ENCODE measurements at places on chromosomes 5 and 9.

DNA sequence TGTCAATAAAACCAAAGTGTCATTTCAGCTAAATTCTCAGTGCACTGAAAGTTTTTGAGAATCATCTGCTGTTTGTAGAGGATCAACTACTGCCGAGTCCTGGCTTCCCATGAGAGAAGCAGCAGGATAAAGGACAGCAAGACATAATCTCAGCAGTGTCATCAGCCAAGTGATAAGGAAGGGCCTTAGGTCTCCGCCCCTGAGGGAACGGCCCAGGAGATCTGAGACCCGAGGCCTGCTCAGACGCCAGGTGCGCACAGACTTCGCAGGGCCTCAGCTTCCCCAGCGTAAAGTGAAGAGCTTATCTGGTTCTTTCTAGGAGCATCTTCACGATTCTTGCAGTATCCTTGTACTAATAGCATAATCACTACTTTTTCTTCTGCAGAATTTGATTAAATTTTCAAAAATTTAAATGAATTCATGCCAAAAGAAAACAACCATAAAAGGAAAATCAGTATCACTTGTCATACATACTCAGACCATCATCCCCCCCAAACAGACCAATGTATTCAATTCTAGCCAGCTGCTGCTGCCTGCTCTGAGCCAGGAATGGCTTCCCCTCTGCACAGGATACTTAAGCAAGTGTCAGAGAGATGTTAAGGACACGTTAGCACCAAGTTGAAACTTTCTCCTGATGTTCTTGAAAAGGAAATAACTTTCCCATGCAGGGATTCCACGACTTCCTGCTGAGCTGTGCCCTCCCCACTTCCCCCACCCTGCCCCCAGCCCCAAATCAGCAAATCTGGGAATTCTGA, 2.2 kb downstream of the GFPT2 start:
- DNase-seq, result peak; percentile 36

GRCh38 chr9:96651626-96652025, 3.5 kb downstream of the PRXL2C start:
- DNase-seq, result no peak

GRCh38 chr9:93918061-93918460, 37.1 kb downstream of the BARX1 start:
- no peak for DNase-seq

GRCh38 chr5:76718381-76718832, 2.5 kb downstream of the F2R start:
- no peak for DNase-seq

DNA sequence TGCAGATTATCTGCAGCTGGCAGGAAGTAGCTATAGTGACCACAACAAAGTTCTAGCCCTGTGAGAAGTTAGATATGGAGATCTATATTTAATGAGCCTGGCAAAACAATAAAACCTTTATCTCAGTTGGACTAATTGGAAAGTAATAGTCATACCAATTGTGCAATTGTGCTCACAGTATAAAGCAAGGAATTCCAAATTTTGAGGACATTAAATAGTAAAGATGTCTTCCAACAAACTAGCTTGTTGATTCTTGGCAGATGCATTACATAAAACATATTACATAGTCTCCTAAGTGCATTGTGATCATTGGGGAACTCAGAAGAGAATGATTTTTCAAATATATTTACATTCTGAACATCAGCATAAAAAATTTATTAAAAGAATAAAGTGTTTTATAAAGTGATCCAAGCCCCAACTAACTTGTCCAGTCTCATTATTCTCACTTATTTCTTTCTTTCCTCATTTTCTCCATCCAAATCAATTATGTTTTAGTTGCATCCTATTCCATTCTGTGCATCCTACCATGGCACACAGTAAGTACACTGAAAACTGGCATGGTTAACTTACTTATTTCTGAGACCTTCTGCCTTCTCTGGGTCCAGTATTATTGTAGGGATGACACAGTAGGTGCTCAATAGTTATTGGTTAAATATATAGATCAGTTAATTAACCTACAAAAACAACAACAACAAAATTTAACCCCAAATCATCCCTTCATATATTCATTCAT, 977.2 kb upstream of the NUDT12 start:
- no peak for DNase-seq

DNA sequence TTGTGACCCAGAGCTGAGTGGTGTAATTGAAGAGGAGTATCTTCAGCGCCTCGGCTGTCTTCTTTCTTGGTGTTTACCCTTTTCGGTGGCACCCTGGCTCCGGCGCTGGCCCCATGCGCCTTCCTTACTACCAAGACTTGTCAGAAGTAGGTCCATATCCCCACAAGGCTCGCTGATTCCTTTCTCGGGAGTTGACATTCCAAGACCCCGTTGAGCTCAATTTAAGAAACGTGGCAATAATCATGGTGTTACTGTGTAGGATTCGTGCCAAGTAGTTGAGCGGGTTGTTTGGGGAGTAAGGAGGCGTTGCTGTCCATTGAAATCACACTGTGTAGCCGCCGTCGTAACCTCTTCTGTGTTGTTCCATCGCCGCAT, 795 bp downstream of the NDUFAF2 start:
- no peak for DNase-seq

- DNase-seq, result no peak
Measured at GRCh38 chr9:33291031-33291397, 698 bp downstream of the NFX1 start.

GRCh38 chr5:76046741-76047140, 36.4 kb upstream of the SV2C start:
- DNase-seq, result no peak
